ENCODE measurements at places on chromosomes 7 and 10. TPM values are rescaled to one million over a fixed set of nuclear protein-coding genes. Genes with fewer than 3 reads are reported as not detected.

The ZMYND11 gene
- 42.5 TPM for total RNA-seq

The CALHM2 gene
- 29.6 TPM for total RNA-seq

DNA sequence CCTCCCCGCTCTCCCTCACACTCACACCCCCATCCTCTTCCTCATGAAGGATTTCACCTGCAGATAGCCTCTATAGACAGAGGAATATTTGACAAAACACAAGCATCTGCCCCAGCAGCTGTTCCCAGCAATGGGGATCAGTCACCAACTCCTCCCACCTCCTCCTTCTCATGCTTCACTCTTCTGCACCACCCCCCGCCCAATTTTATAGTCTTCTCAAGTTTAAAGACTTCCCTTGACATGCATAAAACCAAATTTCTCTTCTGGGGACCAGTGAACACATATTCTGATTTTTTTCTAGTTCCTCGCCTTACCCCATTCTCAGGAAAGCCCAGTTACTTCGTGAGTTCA, 654.4 kb downstream of the LRMDA start:
- no peak for DNase-seq

- DNase-seq: no peak
Measured at GRCh38 chr7:55247428-55247827, 117.7 kb upstream of the LANCL2 start.

The ARID5B gene
- total RNA-seq: 47.4 TPM

- DNase-seq: no peak
Measured at GRCh38 chr7:154985230-154985629, 17.7 kb downstream of the PAXIP1 start.

All from naive thymus-derived CD4-positive, alpha-beta T cell (primary cell).